ENCODE measurements at places on chromosomes 2 and 18.

GRCh38 chr2:230250231-230250630 is 24.7 kb downstream of the SP140 start:
- DNase-seq = no peak

- no peak for DNase-seq
Observed at GRCh38 chr2:34251578-34251977, 652.5 kb upstream of the FAM98A start.

- no peak for DNase-seq
Observed at GRCh38 chr2:62800618-62801017, 95.1 kb downstream of the EHBP1 start.

DNA sequence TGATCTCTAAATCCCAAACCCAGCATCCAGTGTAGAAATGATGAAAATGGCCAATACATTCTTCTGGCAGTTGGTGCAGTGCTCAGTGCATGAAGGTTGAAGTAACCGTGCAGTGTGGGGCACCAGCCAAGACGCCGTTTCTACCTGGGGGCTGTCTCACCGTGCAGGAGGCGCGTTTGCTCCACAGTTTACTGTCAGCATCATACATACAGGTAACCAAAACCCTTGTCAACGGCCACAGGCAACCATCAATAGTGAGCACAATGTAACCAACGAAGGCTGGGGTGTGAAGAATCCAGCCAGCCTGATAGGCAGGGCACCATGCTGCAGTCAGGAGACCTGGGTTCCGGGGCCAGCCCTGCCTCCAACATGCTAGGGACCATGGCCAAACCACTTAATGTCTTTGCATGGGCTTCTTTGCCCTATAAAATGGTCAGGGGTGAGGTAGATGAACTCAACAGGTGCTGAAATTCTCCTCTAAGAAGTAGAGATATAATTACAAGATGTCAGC is 127.5 kb upstream of the ID2 start:
- DNase-seq = no peak

DNA sequence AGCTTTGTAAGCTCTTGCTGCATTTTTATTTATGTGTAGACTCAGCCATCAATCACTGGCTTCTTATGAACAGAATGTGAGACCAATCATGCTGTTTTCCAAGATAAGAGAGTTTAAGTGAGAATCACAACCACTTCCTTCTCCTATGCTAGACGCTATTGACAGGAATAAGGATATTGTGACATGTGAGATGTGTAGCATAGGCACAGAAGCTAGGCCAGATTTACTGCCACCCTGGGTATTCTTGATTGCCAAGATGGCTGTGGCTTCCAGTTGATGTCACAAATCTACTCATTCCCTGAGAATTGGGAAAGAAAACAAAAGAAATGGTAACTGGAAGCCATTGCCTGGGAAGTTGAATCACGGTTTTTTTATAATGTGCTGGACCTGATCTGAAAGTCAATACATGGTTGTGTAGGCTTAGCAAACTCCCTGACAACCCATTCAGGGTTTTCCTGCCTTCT is 49.9 kb downstream of the RAB27B start:
- no peak for DNase-seq

- no peak for DNase-seq
Observed at GRCh38 chr2:173961346-173961705, 3.8 kb downstream of the SP3 start.

DNA sequence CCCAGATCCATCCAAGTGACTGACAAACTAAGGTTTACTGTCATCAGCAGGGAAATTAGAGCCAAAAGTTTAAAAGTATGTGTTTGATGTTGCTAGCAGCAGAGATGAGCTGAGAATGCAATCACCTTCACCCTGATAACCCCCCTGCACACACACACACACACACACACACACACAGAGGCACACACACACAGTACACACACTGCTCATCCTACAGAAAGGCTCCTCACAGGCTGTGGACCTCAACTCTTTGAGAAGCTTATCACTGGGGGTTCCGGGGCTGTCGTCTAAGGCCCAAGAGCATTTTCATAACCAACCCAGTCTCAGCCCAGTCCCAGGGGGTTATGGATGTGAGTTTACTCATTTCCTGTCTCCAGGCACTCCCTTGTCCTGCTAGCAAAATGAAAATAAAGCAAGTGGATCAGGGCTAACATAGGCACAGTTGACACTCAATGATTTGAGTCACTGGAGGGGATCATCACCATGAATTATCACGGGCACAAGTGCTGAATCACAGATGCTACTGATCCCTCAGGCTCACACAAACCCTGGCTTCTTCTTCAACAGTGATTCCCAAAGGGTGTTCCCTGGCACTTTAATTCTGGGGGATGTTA is 76.6 kb downstream of the ALK start:
- no peak for DNase-seq

All from stimulated activated CD8-positive, alpha-beta memory T cell treated with anti-CD3 and anti-CD28 coated beads, Interleukin-15, amount 100 ng/mL, for 48 hours (primary cell).